NCI-H774 (cell line): ENCODE measurements at places on chromosomes 2 and 18.

DNA sequence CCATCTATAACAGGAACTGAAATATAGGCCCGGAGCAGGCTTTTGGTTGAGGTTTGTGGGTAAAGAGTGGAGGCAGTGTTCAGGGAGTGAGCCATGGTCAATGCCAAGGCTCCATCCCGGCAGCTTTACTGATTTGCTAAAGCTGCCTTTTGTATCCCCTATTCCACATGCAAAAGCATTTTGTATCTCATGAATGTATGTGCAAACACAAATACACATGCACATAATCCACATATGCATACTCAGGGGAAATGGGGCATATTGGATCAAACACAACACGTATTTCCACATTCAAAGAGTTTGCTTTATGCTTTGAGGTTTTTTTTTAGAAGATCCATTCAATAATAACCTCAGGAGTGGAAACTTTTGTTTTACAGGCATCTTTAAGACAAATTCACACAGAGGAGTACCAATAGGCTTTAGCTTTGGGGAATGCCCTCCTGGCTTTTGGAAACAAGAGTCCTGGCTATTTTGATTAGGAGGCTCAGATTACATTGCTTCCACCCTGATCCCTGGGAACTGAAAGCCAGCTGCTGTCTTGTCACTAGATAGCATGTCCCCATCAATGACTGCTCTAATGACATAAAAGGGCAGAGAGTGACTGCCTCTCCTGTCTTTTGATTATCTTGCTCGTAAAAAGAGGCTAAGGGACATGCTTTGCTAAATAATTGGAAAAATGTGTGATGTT, 263.2 kb downstream of the EN1 start:
- DNase-seq = no peak

- no peak for DNase-seq
These were observed 2.6 kb downstream of the TET3 start for GRCh38 chr2:73987109-73987947.

GRCh38 chr2:41543726-41544125, 504.1 kb upstream of the PKDCC start:
- no peak for DNase-seq

DNA sequence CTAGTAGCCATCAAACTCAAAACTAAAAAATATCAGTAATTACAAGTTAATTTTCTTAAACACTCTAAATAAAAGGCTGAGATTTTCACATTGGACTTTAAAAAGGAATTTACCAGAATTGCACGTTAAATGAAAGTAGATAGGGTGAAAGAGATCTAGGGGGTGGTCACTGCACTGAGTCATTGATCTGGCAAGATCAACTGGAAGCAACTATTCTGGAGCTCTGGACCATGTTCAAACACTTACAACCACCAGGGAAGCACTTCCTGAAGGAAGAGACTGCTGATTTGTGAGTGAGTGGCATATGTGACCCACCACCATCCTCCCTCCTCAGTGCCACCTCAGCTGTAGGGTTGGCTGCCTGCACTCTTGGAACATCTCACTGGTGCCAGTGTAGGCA, 111.8 kb downstream of the UGGT1 start:
- no peak for DNase-seq

DNA sequence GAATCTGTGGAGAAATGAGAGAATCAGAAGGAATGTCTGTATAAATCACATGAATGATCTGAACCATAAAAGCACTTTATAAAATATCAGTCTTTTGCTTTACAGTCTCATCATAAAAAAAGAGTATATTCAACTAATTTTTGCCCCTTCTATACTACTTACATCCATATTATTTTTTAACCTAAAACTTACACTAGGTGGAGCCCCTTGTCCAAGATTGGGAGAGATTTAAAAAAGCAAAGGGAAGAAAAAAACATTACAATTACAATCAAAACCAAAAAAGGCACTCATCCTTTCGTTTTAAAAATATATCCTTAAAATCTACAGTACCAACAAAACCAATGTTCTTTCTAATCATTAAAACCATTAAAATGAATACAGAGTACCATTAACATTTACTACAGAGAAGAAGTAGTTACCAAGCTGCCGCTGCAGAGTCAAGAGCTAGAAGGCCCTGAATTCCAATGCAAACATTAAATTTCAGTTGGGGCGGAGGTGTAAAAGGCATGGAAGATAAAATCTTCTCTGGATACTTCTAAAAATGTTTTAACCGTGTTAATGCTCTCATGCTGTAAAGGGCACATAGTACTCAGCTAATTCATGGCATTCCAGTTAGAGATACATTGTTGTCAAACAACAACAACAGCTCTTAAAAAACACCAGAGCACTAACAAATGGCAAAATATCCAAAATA, 56.7 kb upstream of the EPB41L3 start:
- peak; percentile 8 for DNase-seq

GRCh38 chr2:10210336-10210735, 87.8 kb downstream of the RRM2 start:
- DNase-seq = no peak

DNA sequence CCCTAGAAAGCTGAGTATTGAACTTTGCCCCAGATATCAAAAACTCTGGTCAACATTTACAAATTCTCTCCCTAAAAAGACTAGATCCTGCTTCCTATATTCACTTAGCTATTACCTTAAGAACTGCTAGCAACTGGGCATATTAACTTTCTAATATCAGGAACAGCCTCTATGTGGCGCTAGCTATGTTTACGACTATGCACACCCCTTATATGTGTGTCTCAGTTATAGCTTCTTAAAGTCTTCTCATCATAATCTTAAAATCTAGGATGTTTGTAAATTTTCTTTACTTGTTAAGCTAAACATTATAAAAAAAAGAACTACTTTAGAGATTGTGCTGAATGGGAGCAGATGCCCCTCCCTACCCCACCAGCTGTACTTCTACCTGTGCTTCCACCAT, 1.7 kb upstream of the STAMBP start:
- DNase-seq = no peak

DNA sequence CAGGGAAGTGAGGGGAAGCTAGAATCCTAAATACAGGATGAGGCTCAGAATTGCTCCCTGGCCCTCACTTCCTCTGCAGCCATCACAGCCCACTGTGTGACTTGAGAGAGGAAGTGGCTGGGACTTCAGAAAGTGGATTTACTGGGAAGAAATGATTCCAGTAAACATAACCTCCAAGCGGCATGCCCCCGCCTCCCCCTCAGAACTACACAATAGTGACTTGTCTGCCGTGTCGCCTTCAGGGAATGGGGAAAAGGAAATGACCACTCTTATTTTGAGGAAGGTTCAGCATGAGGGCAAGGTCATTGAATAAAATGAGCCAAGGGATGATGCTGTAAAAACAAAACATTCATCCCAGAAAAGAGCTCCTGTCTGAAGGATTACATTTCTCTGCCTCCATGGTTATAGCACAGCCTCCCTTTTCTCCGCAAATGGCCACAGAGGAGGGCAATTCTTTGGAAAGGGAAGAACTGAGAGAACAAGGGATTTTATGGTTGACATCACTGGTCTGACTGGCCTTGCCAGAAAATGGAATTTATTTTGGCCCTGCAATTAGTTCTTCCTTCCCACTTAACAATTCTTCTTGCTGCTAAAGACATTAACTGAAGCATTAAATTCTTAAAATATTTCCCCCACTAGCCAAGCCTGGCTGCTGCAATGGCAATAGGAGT, 78.9 kb upstream of the DAPL1 start:
- no peak for DNase-seq

DNA sequence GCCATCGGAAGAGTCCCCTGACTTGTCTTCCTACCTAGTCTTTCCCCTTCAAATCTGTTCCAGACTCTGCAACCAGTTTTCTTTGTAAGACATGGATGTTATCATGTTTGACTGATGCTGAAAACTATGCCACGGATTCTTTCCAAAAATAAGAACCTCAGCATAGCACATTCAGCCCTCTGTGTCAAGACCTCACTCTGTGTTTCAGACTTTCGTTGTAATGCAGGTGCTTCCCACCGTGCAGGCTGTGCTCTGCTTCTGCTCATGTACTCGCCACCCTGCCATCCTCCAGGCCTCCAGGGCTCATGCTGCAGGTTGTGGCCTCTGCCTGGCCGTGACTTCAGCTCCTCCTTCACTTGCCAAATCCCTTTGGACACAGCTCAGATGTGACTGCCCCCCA, 347.0 kb upstream of the RAB12 start:
- DNase-seq = no peak

GRCh38 chr2:8939486-8940114, 63.9 kb downstream of the MBOAT2 start:
- no peak for DNase-seq

GRCh38 chr2:123086613-123087385, 938.3 kb upstream of the CNTNAP5 start:
- DNase-seq = no peak

DNA sequence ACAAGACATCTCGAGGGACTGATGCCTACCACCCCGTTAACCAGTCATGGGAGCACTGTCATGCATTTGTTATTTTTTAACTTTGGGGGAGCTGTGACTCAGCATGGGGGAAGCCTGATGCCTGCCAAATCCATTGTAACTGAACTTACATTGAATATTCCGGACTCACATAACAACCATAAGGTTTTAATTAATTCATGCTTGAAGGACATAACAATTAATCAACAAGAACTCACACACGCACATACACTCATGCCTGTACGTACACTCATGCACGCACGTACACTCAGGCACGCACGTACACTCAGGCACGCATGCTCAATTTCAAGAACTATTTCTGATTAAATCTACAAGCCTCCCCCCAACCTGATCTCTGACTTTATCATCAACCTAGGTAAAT, 1639.1 kb downstream of the SUCLG1 start:
- DNase-seq = no peak
